OCI-M1 (cell line): ENCODE measurements at places on chromosomes 7 and 10.

DNA sequence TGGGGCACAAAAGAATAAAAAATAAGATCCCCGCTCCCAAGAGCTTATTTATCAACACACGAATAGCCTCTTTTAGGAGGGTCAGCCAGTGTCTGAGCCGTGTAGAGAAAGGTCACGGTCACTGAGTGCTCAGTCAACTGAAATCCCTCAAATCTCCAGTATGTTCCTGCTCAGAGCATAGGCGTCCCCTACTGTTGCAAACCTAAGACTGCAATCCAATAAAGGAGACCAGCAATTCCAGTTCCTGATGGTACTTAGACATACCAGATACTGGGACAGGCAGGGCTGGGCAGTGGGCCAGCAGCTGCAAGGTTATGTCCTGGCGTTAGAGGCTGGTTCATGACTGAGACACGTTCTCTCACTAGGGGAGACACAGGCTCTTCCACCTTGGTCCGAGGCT, 93.6 kb downstream of the CACNB2 start:
- peak; percentile 12 for DNase-seq

- no peak for DNase-seq
Measured at GRCh38 chr7:29234438-29234837, 39.9 kb downstream of the CHN2 start.

DNA sequence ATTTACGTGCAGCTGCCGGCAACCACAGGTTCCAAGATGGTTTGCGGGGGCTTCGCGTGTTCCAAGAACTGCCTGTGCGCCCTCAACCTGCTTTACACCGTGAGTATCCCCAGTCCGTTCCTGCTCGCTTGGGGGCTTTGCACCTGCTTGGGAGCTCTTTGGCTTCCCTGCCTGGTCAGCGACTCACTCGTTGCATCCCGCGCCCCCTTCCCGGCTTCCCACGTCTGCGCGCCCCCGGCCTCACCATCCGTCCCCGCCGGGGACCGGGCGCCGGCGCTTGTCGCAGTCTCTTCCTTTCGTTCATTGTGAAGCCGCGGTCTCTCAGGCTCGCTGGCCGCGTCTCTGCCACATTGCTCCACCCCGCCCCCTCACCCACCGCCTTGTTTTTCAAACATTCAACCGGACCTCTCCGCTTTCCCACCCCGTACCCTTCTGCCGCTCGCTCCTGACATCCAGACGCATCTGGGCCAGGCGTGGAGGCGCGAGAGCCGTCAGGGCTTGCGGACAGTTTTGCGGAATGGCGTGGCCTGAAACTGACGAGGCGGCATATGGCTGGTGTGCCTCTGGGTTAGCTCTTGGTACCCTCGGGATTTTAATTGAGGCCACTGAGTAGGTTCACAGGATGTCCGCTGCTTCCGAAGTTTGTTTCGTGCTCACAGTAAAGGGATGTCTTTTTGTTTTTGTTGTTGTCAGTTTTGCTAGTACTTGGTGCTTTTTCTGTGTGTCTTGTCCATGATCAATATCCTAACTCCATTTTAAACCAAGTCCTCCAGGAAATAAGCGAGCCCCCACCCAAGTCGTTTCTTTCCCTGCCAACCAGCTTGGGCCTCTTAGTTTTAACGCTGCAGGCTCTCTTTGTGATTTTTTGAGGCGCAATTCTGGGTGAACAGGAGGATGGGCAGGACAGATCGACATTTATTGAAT, 639 bp downstream of the TSPAN13 start:
- DNase-seq, result peak; percentile 59

DNA sequence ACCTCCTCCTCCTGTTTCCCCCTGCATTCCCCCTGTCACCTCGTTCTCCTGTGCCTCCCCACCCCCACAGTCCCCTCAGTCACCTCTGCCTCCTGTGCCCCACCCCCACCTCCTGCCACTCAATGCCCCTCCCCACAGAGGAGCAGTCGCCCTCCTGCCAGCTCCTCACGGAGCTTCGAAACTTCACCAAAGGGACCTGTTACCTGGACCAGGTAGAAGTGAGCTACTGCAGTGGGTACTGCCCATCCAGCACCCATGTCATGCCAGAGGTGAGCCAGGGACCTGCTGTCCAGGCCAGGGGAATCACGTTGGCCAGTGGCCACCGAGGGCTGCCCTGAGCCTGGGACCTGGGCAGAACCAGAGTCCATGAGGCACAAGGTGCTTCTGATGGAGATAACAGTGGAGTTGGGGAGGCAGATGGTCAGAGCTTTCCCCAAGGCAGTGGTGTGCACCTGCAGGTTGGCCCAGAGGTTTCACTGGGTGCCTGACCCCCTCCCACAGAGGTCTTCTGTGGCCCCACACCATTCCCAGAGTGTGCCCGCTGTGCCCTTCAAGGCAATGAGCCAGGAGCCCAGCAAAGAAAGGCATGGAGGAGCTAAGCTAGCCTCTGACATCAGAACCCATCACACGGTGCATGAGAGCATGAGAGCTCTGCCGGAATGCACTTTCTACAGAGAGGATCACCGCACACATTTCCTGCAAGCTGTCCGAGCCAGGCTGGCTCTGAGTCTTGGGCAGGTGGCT, 7.0 kb upstream of the ZNF862 start:
- DNase-seq, result no peak

DNA sequence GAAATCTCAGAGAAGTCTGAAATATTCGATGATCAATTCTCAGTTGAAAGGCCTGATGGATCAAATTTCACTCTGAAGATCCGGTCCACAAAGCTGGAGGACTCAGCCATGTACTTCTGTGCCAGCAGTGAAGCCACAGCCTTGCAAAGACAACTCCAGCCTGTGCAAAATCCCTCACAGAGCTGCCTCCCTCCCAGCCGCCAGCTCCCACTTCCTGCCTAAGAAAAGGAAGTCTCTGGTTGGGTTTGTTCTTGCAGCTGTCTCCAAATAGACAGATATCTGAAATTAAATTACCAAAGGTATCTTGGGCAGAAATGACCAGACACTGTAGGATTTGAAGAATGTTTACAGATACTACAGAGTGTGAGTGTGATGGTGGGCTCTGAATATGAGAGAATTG, 43.4 kb upstream of the PRSS58 start:
- no peak for DNase-seq

GRCh38 chr7:53475776-53476175, 440.3 kb downstream of the POM121L12 start:
- DNase-seq, result no peak

DNA sequence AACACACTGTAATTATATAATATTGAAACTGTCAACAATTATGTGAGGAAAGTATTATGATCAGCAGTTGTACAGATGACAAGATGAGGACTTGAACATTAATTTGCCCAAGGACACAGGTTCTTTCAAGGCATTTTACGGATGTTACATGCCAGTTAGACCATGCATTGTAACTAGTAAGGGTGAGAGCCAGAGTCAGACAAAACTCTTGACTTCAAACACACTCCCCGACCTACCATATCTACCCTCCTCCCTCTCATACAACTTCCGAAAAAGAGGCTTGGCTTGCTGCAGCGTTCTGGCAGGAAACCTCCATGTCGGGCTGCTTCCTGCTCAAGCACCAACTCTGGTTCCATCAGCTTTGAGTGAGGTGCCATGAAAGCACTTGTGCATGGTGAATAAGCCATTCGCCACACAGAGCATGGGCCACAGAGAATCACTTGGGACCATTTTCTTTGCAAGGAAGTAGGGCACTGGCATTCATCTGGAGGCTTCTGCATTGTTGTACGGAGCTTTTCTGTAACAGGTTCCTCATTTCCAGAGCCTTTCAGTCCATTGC, 53.2 kb downstream of the FOXI2 start:
- no peak for DNase-seq

DNA sequence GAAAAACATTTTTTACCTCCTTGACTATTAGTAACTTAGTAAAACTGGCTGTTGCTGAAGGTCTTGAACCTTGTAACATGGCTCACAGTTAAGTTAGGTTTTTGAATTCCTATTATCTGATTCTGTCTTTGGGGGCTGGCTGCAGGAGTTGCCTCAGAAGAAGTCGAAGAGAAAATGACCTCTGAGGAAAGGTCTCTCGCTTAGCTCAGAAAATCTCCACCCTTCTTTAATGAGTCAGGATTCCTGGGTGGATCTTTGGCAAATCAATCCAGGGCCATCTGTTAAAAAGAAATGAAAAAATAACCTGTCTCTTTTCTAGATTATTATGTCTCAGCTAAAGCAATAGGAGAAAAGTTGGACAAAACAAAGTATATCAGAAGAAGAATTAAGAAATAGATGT, 267.8 kb upstream of the SEMA3C start:
- DNase-seq, result no peak

- DNase-seq, result no peak
Measured at GRCh38 chr10:75764974-75765788, 333.8 kb downstream of the LRMDA start.

GRCh38 chr10:115049960-115050359, 43.2 kb upstream of the ATRNL1 start:
- DNase-seq, result no peak

DNA sequence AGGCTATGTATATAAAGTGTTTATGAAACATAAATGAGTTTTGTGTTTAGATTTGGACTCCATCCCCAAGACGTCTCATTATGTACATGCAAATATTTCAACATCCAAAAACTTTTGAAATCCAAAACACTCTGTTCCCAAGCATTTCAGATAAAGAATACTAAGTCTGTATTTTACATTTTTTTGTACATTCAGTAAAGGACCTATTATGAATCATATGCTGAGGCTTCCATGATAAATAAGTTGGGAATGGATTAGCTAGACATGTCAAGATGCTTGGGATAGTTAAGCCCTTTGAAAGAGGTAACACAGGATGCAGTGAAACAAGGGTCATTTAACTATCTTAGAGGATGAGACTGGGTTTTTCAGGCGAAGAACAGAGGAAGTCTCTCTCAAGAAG, 262.9 kb downstream of the SNX13 start:
- DNase-seq, result no peak

GRCh38 chr7:135726276-135726788, 1.7 kb downstream of the SLC13A4 start:
- no peak for DNase-seq

DNA sequence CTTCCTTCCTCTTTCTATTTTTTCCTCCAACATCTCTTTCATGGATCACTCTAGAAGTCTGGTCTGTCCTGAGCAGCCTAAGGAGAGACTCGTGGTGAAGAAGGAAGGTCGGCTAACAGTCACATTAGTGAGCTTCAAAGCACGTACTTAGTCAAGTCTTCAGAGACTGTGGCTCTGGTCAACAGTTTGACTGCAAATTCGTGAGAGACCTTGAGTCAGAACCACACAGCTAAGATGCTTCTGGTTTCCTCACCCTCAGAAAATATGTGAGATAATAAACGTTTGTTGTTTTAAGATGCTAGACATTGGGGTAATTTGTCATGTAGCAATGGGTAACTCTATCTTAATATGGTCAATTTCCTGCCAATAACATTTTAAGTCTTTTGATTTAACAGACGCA, 126.2 kb upstream of the LRRN3 start:
- DNase-seq, result no peak

DNA sequence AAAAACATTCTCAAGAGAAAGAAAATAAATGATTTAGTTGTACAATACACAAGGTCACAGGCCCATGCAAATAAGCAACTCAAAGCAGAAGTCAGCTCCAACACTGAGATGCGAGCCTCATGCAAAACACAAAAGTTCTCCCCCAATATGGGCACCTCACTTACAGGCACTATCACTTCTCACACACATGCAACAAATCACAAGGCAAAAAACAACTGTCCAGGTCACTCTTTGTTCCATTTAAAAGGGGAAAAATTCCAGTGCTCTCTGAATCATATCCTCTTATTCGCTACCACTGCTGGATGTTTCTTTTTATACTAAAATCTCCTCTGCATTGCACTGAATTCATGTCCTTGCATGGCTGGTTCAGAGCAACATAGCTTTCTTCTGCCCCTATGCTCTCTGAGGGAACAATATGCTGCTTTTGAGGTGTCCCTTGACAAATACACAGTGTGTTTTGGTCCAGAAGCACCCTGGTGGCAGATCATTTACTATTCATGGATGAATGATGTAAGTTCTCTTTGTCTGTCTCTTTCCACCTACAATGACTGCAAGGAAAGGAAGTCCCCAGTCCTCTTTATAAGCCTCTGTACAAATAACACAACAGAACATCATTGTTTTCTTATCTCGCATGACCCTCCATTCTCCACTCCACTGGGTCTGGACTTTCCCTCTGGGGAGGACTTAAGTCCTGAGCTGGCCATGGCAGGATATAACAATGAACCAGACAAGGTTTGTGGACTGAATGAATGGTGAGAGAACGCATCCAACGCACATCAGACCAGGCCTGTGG, 85.4 kb upstream of the GSDME start:
- DNase-seq, result no peak

- peak; percentile 100 for DNase-seq
Measured at GRCh38 chr7:91852263-91852741, 28.2 kb downstream of the MTERF1 start.

- no peak for DNase-seq
Measured at GRCh38 chr7:28608731-28609130, 196.4 kb downstream of the CREB5 start.

DNA sequence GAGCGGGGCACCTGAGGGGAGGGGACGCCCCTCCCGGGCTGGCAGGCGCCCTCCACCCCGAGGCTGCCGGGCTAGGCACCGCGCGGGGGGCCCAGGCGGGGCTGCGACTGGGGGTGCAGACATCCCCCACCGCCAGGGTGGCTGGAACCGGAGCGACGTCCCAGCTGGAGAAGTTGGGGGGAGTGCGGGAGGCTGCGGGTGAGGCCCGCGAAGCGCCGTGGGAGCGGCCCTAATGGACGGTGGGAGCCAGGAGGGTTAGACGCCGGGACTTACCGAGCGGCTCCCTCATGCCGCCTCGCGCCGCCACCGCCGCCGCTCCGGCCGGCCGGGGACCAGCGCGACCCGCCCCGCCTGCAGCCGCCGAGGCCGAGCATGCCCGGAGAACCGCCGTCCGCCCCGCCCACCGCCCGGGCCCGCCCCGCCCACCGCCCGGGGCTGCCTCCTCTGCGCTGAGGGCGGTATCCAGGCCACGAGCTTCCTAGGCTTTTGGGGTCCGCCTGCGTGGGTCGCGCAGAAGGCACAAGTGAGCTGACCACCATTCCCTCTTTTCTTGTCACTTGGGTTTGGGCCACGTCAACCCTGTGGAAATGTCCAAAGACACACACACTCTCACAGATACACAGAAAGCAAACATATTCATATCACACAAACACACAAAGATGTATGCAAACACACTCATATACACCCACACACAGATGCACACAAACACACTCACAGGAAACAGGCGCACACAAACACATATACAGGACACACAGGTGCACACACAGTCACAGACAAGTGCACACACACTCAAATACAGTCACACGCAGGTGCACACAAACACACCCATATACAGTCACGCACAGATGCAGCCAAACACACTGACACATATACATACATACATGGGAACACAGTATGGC, at the start of gene JCAD:
JCAD (minus strand) TSS at position 378 of the 899 bp plus-strand sequence. CDS start 11,774 bp downstream, outside the sequence.
- no peak for DNase-seq

DNA sequence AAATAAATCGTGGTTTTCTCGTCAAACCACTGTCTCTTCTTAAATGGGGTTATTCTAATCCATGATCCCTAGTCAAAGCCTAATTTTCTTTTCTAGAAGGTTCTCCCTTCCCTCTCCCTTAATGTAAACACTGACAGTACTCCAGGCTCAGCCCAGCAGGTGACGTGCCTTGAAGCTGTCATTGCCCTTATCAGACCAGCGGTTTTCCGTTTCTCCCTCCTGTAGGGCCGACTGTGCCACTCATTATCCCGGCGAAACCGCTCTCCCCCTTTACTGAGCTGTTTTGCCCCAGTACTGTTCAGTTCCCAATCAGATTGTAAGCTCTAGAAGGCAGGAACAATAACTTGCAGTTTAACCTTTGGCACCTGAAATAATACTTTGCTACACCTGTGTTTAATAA, 153.5 kb upstream of the RHEB start:
- peak; percentile 21 for DNase-seq

- peak; percentile 58 for DNase-seq
Measured at GRCh38 chr10:19412531-19412930, 363.9 kb downstream of the MALRD1 start.
